Activated CD8-positive, alpha-beta memory T cell treated with anti-CD3 and anti-CD28 coated beads for 48 hours (primary cell): ENCODE measurements at places on chromosomes 16 and 17.

- DNase-seq, result no peak
Measured at GRCh38 chr16:80739523-80739922, 64.9 kb downstream of the CDYL2 start.

DNA sequence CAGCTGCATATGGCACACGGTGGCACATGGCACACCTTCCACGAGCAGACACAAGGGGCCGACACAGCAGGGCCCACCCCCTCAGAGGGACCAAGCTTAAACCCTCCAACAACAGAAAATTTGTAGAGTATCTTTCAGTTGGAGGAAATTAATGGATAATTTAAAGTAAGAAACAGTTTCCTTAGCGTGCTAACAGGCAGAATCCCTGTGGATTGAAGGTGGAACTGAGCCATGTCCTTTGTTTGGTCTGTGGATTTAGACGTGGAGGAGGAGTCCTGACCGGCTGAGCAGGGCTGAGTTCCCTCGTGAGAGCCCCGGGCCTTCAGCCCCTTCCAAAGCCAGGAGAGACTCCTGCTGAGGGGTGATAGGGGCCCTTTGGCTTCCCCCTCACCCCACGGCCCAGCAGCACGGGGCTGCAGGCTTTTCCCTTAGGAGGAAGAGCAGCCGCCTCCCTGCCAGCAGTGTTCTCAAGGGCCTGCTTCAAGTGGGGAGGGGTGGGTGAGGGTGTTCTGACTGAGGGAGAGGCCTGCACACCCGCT lies 1.4 kb upstream of the CYB561 start:
- no peak for DNase-seq

GRCh38 chr16:55655897-55656681 lies at the start of gene SLC6A2:
TSS of gene SLC6A2 (plus strand) at chr16:55655988. CDS start at chr16:55656695, 707 bp downstream.
- no peak for DNase-seq

DNA sequence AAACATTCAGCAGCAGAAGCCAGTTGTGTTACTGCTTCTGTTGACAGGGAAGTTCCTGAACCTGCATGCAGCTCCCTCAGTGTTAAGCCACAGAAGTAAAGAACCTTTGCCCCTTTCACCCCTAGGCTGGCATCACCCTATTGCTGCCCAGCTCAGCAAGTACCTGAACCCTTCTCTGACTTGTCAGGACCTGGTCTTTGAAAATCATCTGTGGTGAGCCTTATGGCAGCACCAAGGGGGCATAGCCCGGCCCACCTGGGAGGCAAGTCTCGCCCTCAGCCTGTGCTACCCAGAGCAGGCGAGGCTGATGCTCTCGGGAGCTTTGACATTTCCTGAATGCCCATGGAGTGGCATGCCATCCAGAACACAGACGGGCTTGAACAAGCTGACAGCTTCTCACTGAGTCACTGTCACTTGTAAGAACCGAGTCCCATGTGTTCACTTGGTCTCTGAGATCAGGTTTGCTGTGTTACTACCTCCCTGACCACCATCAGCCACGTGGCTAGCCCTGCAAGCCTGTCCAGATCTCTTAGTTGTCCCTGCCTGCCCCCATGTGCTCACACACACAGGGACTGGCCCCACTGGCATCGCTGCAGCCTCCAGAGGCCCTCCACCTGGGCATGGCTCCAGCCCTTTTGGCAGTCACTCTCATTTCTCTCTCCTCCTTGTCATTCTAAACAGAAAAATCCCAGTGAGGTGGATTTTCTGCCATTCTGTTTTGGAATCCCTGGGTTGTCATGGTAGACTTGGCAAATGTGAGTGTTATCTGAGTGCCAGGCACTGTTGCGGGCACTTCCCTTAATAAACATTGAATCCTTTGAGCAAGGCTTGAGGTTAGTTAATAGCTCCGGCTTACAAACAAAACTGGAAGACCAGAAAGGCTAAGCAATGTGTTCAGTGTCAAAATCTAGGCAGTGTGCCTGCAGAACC lies 2.9 kb upstream of the CARMIL2 start:
- DNase-seq, result no peak

DNA sequence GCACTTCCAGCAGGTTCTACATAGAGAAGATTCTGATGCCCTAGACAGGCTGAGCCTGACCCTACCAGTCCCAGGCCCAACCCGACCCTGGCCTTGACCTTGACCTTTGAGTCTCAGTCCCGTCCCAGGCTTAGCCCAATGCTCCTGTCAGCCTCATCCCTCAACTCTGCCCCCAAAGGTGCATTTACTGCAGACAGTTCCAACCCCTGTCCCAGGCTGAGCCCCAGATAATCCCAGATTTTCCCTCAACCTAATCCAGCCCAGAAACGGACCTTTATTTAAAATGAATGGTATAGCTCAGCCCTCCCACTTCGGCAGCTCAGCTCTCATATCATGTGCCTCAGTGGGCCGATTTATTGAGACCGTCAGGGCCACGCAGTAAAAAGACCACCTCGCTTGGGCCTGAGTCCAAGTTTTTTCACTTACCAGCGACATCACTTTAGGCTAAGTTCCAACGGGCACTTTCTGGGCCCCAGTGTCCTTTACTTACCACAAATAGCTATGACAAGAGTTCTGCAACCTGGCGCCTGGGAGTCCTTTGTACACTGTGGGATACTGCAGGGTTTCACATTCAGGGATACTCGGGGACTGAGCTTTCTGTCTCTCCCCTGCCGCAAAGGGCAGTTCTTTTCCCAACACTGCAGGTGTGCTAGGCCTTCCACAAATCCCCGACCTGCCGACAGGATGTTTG lies 89.5 kb downstream of the WSCD1 start:
- DNase-seq, result no peak

- no peak for DNase-seq
Measured at GRCh38 chr16:55668340-55669281, 12.8 kb downstream of the SLC6A2 start.

GRCh38 chr17:48639982-48640857 lies 14.1 kb upstream of the HOXB9 start:
- DNase-seq, result no peak

- DNase-seq, result no peak
Measured at GRCh38 chr17:64278614-64279013, 15.6 kb upstream of the TEX2 start.

GRCh38 chr17:79207960-79208359 lies 133.3 kb downstream of the ENGASE start:
- no peak for DNase-seq

DNA sequence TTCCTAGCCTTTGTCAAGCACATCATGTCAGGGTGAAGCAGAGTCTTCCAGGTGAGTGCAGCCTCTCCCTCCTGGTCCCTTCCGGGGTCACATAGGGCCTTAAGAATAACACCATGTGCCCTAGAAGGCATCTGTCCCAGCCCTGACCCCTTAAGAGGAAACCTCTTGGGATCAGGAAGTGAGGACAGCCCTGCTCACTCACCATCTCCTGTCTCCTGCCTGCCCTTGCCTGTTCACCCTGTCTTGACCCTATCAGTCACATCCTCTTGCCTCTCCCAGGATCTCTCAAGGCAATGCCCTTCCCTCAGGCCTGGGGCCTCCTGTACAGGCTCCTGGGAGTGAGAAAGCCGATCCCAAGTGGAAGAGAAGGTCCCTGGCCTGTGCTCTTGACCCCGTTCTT lies 13.9 kb downstream of the MYL4 start:
- DNase-seq, result no peak

DNA sequence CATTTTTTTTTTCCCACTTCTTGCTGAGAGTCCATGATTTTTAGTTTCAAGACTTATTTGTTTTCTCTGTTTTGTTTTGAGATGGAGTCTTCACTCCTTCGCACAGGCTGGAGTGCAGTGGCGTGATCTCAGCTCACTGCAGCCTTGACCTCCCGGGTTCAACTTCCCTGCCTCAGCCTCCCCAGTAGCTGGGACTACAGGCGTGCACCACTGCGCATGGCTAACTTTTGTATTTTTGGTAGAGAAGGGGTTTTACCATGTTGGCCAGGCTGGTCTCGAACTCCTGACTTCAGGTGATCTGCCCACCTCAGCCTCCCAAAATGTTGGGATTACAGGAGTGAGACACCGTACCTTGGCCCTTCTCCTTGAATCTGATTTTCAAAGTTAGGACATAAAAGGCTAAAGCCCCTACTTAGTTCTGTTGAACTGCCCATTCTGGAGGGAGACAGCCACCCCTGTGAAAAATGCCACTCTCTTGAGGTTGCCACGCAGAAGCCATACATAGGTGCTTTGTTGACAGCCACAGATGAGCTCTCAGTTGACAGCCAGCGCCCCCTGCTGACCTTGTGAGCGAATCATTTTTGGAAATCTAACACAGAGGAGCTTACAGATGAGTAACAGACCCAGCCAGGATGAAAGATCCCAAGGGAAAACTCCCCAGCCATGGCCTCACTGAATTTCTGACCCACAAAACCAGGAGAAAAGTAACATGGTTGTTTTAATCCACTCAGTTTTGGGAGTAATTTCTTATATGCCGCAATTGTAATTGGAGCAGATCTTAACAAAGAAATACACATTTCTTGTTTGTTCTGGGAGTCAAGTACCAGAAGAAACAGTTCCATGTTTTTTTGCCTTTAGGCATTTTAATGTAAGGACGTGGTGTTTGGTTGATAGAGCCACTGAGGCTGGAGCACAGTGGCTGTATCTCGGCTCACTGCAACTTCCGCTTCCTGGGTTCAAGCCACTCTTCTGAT lies 38.8 kb downstream of the PKD1L3 start:
- peak; percentile 44 for DNase-seq

GRCh38 chr17:54903375-54903774 lies 2.7 kb downstream of the TOM1L1 start:
- DNase-seq, result no peak

GRCh38 chr16:8492690-8493089 lies 97.6 kb downstream of the TMEM114 start:
- DNase-seq, result no peak

- no peak for DNase-seq
Measured at GRCh38 chr17:49564638-49565037, 11.0 kb upstream of the NXPH3 start.

DNA sequence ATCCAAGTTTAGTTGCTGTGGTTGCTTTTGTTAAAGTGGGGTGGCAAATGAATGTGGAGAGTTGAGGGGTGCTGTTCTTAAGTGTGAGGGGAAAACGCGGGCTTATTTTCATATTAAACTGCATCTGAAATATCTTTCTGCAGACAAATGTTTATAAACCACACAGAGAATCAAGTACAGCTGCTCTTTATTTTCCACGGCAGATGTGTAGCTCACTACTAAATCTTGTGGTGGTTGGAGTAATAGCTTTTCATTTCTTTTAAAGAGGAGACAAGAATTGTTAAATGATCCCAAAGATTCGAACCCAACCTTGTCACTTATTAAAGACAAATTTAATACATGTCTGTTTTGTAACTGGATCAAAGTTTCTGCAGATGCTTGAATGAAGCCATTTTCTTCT lies 2.1 kb downstream of the CLTC start:
- DNase-seq, result no peak

DNA sequence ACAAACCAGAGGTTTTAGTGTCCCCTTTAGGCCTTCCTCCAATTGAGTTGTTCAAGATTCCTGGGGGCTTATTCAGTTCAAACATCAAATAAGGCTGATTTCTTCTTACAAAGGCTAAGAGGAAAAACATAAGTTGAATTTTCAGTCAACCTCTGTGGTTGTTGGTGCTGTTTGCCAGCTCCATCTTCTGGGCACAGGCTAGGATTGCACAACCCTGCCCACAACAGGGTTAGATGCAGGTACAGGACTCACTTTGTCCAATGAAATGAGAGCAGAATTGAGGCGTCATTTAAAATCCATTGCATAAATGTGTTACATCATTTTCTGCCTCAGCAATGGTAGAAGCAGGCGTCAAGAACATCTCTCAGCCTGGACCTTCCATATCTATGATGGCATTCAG lies 173.3 kb downstream of the PMP22 start:
- DNase-seq, result no peak

DNA sequence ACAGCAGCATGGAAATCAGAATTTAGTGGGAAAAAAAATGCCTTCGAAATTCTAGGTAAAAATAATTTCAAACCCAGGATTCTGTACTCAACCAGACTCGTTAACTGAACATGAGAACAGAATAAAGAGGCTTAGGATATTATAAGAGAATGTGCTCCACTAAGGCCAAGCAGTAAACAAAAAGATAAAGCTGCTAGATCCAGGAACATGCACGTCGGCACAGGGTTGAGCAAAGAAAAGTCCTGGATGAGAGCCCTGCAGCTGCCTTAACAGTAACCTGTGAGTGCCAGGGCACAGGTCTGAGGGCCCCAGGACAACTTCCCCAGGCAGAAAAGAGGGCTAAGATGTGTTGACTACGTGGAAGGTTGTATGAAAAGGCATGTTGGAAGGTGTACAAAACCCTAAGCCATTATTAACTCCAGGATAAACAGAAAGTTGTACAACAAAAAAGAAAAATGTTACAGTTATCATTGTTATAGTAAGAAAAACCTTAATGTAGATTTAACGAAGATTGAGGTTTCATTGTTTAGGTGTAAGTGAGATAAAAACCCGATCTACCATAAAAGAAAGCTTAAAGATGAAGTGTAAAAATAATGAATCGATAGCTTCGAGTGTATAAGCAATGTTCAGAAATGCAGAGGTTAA lies 42.3 kb upstream of the RBFOX3 start:
- DNase-seq, result no peak

DNA sequence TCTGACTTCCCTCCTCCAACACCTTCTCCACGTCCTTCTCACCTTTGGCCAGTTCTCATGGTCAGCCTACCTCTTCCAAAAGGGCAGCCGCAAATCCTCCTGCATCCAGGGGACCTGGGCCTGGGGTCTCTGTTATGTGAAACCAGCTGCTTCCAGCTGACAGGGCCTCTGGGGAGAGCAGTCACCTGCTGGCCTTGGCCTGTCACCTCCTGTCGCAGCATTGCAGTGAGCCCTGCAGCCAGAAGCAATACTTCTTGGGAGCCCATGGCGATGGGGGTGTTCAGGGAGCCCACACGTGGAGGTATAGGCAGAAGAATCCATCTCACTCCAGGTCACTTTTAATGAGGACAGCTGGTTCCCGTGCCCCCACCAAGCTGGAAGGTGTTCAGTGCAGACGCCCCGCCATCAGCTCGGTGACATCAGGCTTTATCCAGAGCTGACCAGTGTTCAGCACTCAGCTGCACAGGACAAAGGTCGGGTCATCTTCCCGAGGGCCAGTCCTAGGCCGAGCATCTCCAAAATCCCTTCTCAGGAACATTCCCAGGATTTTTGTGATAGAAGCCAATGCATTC lies 1.7 kb upstream of the SLC47A2 start:
- no peak for DNase-seq

DNA sequence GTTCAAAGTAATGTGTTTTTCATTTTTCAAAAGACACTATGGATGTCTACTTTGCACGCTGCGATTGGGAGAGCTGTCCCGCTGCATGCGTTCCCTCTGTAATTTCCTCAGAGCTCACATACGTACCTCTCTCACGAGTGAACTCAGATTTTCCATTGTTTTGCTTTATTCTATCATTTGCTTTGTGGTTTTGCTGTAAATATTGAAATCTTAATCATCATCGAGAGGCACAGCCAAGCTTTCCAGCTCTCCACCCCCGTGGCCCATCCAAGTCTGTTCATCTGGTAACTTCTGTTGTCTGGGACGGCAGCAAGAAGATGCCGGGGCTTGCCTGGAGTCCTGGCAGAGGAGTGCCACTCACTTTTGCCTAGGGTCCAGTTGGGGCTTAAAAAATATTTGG lies 21.1 kb downstream of the TMC6 start:
- DNase-seq, result no peak

GRCh38 chr16:16122264-16122663 lies 101.0 kb downstream of the ABCC6 start:
- no peak for DNase-seq
